ENCODE measurements at places on chromosomes 7 and 10. TPM values are rescaled to one million over a fixed set of nuclear protein-coding genes. Genes with fewer than 3 reads are reported as not detected.

Gene PPP1R3C
- total RNA-seq = not detected

Gene HIPK2
- 7.5 TPM for total RNA-seq

Gene CFAP43
- 0.24 TPM for total RNA-seq

Gene CALHM3
- 6.8 TPM for total RNA-seq
